ENCODE measurements at places on chromosomes 3 and 15.

- peak; percentile 31 for DNase-seq
Measured at GRCh38 chr3:18559331-18559842, 134.2 kb upstream of the SATB1 start.

DNA sequence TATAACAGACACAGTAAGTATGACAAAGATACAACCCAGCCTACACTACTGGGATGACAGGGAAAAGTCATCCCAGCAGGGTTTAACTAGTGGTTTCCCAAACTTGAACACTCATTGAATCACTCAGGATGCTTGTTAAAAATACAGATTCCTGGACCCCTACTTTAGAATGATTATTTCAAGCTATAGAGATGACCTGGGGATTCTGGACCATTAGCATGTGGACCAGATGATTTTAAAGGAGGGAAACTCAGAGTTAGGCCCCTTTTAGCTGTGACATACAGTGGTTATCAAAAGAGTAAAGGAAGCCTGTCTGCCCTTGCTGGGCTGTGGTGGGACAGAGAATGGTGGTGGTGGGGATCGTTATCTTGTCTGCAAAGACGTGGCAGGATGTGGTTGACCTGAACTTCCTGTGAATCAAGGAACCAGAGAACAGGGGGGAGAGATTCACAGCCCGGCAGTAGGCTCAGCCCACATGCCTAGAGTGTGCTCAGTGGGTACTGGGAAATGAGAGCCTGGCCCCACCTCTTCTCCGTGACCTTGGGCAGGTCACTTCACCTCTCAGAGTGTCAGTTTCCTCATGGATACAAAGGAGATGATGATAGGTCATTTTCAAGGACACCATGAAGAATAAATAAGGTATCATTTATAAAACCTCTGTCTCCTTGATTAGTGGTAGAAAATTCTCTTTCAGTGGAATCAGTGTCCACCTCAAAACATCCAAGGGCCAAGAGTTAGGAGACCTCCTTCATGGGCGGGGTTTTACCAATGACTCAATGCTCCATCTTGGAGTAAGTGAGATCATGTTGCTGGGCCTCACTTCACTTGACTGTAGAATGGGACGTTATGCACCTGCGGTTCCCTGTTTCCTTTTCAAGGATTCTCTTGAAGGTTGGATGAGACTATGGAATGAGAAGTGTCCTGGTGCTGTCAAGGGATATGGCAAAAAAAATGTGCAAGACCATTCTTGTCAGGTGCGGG lies 306.5 kb downstream of the RPLP1 start:
- peak; percentile 89 for DNase-seq

GRCh38 chr3:66441129-66441528 lies 59.7 kb downstream of the LRIG1 start:
- no peak for DNase-seq

GRCh38 chr3:194265505-194265892 lies 85.6 kb downstream of the CPN2 start:
- no peak for DNase-seq

DNA sequence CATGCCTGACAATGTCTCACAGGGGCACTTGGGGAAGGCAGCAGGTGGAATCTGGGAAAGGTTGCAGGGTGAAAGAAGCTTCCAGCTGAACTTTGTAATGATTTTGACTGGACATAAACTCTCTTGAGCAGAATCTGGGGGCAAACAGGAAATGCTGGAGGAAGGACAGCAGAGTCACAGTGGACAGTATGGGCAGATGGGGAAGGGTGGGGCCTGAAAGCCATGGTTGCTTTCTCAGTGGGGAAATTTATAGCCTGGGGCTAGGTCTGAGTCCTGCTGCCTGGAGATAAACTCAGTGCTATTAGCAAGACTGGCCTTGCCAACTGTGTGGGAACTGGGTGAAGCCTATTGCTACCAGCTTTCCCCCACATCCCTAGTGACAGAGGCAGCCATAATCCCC lies 203.2 kb downstream of the OSBPL10 start:
- no peak for DNase-seq

- DNase-seq = no peak
Measured at GRCh38 chr3:169613053-169613803, 50.3 kb downstream of the MECOM start.

GRCh38 chr3:59836531-59836930 lies 786.7 kb upstream of the CFAP20DC start:
- no peak for DNase-seq

DNA sequence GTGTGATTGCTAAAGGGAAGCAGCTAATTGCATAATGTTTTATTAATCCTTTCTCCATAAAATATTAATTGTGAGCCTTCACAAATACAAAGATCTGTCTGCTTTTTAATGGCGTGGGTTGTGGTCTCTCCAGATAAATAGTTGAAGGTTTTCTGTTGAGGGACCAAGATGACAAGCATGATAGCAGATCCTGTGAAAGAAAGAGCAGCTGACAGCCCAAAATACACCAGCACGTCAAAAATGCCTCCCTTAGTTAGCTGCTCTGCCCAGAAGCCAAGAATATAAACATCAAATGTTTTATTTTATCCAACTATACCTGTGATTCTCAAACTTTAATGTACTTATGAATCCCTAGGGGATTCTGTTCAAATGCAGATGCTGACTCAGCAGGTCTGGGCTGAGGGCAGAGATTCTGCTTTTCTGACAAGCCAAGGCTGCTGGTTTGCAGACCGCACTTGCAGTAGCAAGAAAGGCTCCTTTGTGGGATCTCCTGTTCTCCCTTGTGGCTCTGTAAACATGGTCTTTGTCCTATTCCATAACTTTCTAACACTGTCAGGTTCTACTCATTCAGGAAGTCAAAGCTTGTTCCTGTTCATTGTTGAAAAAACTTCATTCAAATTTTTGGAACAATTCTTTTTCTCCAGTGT lies 119.1 kb upstream of the SLC25A36 start:
- DNase-seq = no peak

- DNase-seq = no peak
Measured at GRCh38 chr3:170644711-170645110, 58.8 kb upstream of the SLC7A14 start.

DNA sequence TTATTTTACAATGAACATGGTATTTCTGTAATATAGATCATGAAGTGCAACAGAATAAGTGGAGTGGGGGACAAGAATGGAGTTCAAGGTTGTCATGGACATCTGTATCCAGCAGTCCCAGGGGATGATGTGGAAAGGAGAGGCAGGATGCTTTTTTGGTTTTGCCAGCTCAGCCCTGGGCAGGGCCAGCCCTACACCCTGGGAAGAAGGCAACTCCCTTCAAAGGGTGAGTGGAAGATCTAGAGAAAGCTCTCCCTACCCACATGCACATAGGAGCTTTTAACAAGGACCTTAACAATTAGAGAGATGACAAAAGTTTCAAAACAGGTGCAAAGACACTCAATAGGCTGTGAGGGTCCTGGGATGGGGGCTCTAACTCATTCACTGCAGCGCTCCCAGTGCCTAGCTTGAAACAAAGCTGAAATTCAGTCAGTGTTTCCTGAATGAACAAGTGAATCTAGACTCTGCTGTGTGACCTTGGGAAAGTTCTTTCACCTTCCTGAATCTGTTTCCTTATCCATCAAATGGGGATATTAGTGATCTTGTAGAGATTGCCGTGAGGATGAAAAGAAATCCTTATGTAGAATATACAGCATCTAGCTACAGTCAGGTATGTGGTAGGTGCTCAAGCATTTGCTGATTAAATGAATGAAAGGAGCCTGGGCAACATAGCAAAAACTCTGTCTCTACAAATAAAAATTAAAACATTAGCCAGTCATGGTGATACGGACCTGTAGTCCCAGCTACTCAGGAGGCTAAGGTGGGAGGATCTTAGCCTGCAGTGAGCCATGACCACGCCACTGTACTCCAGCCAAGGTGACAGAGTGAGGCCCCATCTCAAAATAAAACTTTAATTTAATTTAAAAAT lies 14.3 kb downstream of the BHLHE40 start:
- no peak for DNase-seq

- DNase-seq = no peak
Measured at GRCh38 chr3:155110996-155111901, 31.1 kb downstream of the MME start.

Data from AML-193 (cell line).